ENCODE measurements at places on chromosomes 11 and 22.

GRCh38 chr22:46069521-46070214 lies 80.7 kb upstream of the PPARA start:
- DNase-seq: peak; percentile 94

DNA sequence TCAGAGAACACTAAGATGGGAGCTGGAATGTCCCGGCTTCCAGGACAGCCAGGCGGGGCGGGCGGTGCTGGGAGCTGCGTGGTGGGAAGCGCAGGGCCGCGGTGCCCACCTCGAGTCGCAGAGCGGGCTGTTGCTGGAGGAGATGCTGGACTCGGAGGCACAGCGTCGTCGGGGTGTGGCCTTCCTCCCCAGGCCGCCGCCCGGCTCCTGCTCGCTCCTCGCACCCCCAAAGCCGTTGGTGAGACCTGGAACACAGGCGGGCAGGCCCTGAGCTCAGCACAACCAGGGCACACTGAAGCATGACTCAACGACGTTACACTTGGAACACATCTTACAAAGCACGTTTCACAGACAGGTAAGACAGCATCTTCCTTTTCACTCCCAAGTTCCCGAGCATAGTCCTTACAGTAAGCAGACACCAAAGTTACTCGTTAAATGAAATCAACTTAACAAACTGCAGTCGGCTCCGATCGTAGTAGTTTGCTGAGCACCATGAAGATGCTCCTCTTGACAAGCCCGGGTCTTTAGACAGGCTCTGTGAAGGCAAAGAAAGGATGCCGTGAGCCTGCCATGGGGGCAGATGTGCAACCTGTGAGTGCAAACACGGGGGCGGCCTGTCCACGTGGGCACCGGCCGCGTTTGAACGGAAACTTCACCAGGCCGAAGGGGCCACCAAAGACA lies 50.0 kb downstream of the BRD1 start:
- DNase-seq: no peak

GRCh38 chr11:32772731-32773130 lies 21.7 kb downstream of the CCDC73 start:
- DNase-seq: no peak

DNA sequence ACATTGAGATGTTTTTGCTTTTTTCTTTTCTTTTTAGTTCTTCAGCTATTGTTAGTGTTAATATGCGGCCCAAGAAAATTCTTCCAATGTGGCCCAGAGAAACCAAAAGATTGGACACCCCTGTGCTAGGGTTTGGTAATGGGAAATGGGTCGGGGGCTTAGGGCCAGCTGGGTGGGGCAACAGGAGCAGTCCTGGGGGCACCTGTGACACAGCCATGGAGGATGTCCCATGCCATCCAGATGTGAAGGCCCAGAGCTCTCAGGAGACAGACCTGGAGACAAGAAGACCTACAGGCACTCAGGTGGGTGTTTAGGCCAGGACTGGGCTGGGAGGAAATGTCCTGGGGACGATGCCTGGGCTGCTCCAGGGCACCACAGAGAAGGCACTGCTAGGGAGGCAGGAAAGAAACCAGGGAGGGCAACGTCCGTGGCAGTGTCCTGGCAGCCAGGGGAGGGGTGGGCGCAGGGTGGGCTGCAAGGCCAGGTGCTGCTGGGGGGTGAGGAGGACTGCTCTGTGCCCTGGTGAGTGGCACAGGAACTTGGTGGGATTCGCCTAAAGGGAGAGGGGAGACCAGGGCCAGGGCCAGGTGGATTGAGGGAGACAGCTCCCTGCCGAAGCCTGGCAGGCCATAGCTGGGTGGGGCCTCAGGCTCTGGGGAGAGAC lies 21.4 kb downstream of the RELT start:
- DNase-seq: no peak

DNA sequence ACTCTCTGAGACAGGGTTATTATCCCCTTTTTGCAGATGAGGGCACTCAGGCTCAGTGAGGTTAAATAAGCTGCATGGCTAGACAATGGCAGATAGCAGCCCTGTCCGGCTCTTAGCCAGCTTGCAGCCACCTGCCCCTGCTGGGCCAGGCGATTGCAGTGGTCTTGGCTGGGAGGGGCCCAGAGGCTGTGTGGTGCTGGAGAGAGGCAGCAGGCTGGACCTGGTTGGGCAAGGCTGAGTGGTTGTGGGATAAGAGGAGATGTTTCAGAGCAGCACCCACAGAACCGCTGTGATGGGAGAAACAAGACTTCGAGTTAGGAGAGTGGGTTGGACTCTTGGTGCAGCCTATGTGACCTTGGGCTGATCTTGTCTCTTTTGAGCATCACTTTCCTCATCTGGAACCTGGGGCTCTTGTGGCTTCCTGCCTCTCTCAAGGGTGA lies 25.5 kb downstream of the PTPRJ start:
- no peak for DNase-seq

DNA sequence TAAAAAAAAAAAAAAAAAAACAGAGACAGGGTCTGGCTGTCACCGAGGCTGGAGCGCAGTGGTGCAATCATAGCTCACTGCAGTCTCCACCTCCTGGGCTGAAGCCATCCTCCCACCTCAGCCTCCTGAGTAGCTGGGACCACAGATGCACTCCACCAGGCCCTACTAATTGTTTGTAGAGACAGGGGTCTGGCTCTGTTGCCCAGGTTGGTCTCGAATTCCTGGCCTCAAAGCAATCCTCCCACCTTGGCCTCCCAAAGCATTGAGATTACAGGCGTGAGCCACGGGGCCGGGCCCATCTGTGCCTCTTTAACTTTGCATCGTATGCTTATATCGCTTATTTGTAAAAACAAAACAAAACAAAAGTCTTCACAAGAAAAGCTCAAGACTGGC lies 3.1 kb downstream of the CPT1A start:
- DNase-seq: no peak

GRCh38 chr11:123313262-123313661 lies 116.8 kb upstream of the GRAMD1B start:
- no peak for DNase-seq

DNA sequence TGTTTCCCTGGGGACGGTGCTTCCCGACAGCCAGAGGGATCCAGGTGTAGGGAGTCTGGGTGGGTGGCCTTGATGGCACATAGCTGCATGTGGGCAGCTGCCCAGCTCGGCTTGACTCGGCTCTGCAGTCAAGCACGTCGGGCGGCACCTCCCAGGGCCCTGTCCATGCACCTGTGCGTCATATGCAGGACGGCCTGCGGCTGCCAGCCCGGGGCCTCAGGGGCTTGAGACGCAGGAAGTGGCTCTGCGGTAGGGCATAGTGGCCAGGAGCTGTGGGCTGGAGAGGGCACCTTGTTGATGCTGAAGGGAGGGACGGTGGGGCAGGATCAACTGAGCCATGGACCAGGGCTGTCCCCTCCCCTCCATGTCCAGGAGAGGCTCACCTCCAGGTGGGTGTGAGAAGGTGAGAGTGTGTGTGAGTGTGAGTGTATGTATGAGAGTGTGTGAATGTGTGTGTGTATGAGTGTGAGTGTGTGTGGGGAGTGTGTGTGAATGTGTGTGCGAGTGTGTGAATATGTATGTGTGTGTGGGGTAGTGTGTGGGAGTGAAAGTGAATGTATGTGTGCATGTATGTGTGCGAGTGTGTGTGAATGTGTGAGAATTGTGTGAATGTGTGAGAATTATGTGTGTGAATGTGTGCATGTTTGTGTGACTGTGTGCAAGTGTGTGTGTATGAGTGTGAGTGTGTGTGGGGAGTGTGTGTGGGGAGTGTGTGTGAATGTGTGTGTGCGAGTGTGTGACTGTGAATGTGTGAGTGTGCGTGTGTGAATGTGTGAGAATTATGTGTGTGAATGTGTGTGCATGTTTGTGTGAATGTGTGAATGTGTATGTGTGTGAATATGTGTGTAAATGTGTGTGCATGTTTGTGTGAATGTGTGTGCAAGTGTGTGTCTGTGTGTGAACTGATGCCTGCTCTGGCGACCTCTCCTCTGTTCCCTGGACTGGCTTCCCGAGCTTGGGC lies 5.7 kb upstream of the SUN2 start:
- no peak for DNase-seq

DNA sequence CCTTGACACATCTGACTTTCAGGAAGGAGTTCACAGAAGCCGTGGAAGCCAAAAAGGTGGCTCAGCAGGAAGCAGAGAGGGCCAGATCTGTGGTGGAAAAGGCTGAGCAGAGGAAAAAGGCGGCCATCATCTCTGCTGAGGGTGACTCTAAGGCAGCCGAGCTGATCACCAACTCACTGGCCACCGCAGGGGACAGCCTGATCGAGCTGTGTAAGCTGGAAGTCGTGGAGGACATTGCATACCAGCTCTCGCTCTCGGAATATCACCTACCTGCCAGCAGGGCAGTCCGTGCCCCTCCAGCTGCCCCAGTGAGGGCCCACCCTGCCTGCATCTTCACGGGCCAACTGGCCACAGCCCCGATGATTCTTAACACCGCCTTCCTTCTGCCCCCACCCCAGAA lies 53.7 kb downstream of the HSD17B12 start:
- DNase-seq: no peak

GRCh38 chr11:128200467-128200866 lies 386.9 kb downstream of the ETS1 start:
- DNase-seq: no peak

DNA sequence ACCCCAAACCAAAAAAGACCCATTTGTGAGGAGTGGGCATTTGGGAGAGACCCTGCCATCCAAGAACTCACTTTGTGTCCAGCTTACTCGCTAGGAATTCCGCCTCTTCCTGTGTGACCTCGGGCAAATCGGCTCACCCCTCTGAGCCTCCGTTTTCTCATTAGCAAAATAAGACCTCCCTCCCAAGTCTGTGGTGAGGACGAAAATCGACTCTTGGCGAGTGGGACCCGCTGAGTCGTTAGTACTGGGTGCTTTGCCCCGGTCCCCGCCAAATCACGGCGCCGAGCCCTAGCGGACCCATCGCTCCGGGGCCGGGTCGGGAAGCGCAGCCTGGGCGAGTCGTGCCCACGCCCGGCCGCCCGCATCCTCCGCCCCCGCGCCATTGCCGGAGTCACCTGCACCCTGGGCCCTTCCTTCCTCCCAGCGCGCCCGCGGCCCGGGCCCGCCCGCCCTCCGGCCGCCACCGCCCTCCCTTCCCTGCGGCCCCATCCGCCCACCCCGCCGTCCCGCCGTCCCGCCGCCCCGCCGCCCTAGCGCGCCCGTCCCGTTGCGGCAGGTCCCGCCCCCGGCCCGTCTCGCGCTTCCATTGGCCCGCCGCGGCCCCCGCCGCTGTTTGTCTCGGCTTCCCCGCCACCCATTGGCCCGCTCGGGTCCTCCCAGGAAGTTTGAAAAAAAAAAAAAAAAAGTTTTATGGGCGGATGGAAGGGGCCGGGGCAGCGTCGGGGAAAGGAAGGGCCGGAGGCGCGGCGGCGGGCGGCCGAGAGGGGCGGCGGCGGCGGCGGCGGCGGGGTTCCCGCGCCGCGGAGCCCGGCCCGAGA lies 48.9 kb downstream of the TRIOBP start:
- peak; percentile 90 for DNase-seq

DNA sequence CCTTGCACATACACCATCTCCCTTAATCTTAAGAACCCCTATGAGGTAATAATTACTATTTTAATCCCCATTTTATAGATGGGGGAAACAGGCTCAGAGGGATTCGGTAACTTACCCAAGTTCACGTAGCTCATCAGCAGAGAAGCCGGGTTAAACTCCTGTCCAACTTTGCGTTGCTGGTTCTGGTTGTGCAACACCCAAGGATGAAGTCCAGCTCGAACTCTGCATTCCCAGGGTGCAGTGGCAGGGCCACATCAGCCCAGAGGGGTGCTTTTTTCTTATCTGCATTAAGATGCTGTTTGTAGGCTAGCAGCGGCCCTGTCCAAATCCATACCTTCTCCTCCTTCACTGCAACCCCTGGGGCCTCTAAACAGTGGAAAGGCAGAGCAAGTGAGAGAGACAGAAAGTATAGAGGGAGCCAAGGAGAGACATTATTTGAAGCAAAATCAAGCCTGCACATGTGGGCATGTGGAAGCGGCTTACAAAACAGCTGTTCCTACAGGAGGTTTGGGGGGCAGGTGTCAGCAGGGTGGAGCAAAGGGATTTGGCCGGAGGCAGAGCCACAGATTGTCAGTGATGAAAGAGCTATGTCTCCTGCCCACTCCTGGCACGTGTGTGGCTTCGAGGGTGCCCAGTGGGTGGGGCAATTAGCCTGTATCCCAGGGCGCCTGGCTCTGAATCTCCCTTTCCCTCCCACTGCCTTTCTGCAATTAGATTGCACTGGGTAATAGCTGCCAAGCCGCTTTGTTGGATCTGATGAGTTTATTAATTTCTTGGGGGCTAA lies 129.5 kb upstream of the TBCEL start:
- no peak for DNase-seq

GRCh38 chr11:93541884-93542810 lies 1.0 kb downstream of the SMCO4 start:
- DNase-seq: peak; percentile 39

- no peak for DNase-seq
Observed at GRCh38 chr11:2132246-2132645, 6.9 kb downstream of the IGF2 start.

DNA sequence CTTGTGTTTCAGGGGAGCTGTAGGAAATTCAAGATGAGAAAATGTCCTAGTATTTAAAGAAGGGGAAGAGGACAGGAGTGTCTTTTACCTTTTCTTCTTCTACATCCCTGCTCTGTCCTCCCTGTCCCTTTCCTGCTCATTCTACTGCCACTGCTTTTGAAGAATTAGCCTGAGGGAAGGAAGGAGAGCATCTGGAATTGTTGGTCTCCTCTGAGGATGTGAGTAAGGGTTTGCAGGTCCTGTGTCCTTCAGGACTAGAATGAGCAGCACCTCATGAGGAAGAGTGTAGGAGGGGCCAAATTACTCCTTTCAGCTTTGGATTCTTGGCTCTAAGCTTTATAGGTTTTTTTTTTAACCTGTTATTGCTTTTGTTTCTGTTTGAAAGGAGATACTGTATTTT lies 24.2 kb downstream of the SNU13 start:
- no peak for DNase-seq

GRCh38 chr22:23270212-23270733 lies 90.0 kb downstream of the BCR start:
- DNase-seq: no peak

DNA sequence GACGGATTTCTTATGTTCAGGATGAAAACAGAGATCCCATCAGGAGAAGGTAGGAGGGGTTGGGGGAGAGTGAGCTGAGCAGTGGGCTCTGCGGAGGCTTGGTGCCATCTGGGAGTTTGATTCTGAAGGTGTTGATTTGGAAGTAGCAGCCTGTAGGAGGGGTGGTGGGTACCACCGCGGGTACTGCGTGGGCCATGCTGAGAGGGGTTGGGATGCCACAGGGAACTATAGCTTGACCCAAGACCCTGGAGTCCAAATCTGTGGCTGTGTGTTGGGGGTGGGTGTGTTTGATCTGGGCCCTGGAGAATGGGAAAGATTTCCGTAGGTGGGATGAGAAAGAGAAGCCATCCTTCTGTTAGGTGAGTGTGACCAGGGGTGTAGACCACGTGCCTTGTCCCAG lies 5.0 kb downstream of the INCENP start:
- no peak for DNase-seq

DNA sequence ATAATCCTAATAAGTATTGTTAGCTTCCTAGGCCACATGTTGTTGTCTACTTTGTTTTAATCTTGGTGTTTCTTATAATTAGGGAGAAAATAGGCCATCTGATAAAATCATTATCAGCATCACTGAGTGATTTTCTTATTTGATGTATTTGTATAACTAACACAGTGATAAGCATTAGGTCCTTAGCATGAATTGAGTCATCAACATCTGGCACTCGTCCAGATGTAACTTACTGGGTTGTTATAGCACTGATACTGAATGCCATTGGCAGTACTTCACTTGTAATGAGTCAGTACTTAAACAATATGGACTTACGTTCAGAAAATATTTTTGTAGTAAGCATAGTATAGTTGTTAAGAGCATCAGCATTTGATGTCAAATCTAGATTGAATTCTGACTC lies 16.2 kb downstream of the API5 start:
- peak; percentile 93 for DNase-seq

GRCh38 chr11:1304380-1304779 lies 5.1 kb downstream of the TOLLIP start:
- DNase-seq: no peak

Measured in fibroblast of skin of right quadriceps (primary cell).